Left lung (tissue), 14 donors: ENCODE measurements at places on chromosomes 12 and 14. TPM values are rescaled to one million over a fixed set of nuclear protein-coding genes. Genes with fewer than 3 reads are reported as not detected.

Gene GUCY2C
- total RNA-seq = not detected

DNA sequence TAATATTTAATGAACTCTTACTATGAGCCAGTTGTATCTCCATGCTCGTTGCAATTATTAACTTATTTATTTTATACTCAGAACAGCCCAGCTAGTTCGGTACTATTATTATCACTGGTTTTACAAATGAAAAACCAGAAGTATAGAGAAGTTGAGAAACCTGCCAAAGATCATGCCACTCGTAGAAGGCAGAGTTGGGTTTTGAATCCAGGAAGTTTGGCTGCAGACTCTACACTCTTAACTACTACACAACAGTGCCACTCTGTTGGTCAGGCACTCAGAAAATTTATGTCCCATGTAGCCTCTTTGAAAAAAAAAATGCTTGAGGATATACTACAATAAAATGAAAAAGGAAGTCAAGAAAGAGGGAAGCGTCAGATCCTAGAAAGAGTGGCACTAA is 71.5 kb upstream of the ARID2 start:
- no peak for DNase-seq

DNA sequence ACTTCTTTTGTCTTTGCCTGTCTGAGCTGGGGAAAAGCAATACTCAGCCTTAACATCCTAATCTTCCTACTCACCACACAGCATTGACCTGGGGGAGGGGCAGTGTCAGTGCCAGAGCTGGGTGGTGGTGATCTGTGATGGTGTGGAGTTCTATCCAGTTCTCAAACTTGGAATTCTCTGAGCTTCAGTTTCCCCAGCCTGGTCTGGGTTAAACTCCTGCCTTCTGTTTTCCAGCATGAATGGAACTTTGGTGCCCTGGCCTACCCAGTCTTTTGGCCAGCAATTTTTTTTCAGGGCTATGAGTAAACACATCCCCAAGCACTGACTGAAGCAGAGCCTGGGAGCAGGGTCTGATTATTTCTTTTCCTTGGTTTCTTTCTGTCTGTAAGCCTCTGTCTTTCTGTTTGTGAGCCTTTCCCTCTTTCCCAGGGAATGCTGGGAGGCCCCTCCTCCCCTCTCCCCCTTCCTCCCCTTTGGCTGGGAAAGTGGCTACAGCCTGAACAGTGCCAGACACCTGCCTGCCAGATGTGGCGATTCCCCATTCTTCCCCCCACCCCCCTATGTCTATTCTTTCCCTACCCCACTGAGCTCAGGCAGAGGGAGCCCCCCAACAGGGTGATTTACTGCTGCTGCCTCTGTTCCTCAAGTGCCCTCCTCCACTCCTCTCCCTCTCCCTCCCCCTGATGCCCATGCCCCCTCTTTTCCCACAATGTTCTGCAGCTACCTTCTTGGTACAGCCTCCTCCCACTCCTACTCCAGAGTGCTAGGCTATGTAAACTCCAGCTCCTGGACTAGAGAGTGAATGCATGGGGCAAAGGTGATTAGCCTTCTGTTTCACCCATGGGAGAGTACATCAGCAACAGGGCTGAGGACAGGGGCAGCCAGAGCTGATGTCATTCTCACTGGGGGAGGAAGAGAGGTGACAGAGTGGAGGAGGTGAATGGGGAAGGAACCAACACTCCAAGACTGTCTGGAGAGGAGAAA is 11.1 kb downstream of the GPR84 start:
- DNase-seq = peak; percentile 40

GRCh38 chr12:66776974-66777373 is 98.1 kb upstream of the GRIP1 start:
- DNase-seq = no peak

GRCh38 chr14:45786266-45786665 is 533.3 kb upstream of the MIS18BP1 start:
- DNase-seq = no peak

DNA sequence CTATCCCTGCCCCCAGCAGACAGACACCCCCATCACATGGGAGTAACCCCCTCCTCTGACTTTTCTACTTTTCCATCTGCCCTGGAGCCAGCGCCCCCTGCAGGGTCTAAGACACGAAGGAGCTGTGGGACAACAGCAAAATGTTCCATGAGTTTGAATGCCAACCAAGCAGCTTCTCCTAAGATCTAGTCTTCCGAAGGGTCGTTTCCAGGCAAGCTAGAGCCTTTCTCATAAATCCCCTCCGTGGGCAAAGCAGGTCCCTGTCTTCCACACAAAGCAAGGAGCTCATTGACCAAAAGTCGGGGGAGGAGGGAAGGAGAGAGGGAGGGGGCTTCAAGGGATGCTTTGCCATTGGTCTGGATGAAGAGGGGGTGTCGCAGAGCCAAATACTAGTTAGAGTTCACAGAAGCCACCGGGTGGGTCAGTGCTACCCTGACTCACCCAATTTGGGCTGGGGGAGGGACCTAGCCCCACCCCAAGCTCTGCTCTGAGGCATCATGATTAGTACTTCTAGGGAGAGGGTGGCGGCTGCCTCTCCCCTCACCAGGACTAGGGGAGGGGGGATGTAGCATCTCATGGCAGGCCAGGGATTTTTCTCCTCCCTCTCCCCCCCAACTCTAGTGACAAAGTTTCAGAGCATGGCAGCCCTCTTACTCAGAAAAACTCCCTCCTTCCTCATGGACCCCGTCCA is 1.6 kb downstream of the MSI1 start:
- DNase-seq = no peak

GRCh38 chr12:8449355-8449859 is 6.4 kb upstream of the CLEC6A start:
- DNase-seq = no peak

GRCh38 chr12:69662764-69663163 is 36.3 kb downstream of the BEST3 start:
- DNase-seq = no peak

DNA sequence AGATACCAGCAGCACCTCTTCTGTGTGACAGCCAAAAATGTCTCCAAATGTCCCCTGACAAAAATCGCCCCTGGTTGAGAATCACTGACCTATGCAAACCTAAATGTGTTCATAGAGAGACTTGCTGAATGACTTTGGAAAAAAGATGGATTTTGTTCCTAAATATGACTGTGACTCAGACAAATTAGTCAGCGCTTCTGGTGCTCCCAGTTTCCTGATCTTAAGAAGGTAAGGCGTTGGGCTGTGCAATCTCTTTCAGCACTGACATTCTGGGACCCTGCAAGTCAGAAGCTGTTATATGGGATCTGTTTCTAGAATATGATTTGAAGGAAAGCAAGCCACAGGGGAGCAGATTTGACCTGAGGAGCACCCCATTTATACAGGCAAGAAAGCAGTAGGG is 90.6 kb upstream of the PWP1 start:
- no peak for DNase-seq
